ENCODE measurements at places on chromosomes 5 and 9.

- no peak for DNase-seq
These were observed 330.7 kb upstream of the DAB2 start for GRCh38 chr5:39755452-39755851.

- no peak for DNase-seq
These were observed 56.2 kb upstream of the ABCA1 start for GRCh38 chr9:104984121-104984520.

- no peak for DNase-seq
These were observed 689.4 kb upstream of the WWC1 start for GRCh38 chr5:167602067-167602466.

GRCh38 chr5:120365656-120366446, 98.2 kb upstream of the PRR16 start:
- DNase-seq = no peak

DNA sequence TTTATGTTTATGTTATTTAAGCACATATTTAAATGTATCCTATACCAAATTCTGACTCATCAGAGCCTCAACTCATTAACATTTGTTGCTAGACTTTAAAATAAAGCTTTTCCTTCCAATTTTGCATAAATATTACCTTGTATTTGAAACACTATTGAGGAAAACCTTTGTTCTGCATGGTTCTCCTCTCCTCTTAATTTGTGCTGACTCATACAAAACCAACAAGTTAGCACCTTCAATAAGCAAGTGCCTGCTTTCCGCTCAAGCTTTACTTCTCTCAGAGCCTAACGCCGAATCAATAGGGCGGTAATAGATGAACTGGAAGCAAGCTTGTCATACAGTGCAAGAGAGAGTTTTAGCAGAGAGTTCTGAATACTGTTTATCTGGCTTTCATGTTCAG, 7.9 kb downstream of the AMACR start:
- DNase-seq = no peak

DNA sequence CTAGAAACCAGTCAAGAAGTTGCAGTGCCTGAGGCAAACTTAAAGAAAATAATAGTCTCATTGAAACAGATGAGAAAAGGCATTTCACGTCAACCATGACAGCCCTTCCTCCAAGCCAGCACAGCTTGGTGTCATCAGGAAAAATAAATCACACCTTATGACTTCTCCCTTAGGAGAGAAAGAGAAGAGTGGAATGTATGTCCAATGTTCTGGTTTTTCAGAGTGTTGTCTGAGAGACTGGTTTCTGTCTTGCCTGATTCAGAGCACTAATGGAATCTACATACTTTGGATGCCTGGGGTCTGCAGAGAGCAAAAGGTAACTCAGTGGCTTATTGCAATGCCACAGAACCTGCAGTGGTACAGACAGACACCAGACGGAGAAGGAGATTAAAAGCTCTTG, 105.5 kb upstream of the PDE4D start:
- no peak for DNase-seq

DNA sequence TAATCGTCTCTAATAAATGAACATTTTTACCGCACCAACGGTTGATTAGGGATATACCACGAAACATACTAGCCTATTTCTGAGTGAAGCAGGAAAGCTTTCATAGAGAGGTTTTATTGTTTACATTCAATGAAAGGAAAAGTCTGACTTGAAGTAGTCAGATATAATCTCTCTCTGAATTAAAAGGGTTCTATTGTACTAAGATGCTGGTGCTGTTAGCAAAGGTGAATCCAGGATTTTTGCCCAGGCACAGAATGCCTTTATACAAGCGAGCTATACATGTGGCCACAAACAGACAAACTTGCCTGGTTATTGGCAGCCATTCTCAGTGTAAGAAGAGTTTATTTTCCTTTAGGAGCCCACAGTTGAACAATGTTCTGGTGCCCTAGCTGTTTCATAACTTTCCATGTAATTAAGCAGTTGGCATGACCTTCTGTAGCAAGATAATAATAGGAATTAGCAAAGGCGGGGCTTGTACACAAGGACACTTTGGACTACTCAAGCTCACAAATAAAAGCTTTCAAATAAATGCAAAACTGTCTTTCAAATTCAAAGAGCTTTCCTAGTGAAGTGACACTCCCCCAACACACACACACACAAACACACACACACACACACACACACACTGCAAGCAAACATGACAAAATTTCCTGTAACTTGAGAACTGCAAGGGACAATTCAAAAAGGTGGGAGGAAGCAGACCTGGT, 198.7 kb upstream of the MAP3K1 start:
- DNase-seq = no peak

DNA sequence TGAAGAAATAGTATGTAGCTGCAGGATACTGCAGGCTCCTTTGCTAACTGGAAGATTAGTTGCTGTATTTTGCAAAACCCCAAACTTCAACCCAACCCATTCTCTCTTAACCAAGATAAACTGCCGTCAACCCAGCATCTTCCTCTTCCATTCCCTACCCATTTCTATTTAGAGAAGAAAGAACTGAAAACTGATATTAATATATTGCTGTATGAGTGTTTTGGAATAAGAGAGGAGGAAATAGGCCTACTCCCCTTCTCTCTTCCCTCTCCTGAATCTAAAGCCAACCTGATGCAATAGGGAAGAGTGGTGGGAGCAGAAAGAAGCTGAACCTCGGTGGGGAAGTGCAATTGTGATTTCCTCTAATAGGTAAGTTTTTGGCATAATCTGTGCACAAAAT, 83.7 kb downstream of the TMEM215 start:
- DNase-seq = no peak

- DNase-seq = no peak
These were observed 24.5 kb upstream of the FOCAD start for GRCh38 chr9:20659474-20659967.

- DNase-seq = no peak
These were observed 131.7 kb downstream of the PSAT1 start for GRCh38 chr9:78428640-78429039.

DNA sequence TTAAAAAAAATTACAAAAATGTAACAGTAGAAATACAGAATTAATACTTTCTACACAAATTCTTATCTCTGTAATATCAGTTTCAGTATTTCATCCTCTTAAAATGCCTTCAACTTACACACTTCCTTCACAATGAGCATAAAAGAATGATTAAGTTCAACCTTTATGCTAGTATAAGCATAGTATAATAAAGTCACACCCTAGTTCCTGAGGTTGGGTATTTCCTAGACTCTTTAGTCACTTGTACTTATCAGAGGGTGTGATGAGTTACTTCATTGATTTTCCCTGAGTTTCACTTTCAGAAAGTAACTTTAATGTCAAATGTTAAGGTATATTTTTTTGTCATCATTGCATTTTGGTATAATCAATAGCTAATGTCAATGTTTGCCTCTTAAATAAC, 302.4 kb downstream of the PDE4D start:
- DNase-seq = no peak

DNA sequence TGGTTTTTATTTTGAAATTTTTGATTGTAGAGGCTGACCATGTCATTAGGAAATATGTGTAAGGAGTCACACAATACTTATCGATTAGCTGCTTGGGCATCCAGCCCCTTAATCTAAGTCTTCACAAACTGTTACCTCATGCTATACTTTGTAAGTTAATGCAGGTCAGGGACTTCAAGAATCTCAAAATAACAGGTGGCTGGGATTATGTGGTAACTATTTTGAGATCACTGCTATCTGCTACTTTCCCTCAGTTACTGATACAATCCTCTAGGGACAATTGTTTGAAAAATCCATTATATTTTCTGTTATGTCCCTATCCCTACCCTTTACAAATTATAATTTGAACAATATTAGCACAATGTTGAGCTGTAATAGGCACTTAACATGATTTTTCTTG, 21.7 kb downstream of the FTMT start:
- DNase-seq = no peak

DNA sequence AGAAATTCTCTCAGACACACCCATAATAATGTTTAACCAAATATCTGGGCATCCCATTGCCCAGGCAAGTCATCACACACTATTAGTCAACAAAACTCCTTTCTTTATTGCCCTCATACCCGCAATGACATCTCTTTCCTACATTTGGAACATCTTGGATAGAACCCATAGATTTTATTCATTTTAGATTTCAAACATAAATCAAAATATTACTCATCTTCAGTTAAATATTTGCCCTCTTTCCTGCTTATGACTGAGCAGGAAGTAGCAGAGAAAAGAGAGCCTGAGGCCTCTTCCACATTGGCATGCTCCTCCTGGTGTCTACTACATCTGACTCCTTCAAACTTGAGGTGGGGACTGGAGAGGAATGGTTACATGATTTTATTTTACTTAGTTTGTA, 592.0 kb downstream of the CHSY3 start:
- DNase-seq = no peak

DNA sequence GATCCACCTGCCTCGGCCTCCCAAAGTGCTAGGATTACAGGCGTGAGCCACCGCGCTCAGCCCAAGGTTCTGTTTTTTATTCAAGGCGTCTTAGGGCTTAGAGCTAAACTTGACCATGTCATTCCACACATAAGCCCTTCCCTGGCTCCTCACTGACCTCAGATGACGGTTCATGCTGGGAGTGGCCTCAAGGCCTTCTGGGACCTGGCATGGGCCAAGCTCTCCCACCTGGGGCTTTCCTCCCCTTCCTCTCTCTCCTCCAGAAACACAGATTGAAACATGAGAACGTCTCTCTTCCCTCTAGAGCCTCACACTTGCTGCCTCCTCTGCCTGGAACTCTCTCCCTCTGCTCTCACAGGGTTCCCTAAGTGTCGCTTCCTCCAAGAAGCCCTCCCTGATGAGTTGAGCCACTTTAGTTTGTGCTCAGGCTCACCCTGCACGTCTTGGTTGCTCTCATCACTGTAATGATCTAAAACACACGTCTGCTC, 155.6 kb upstream of the IER5L start:
- no peak for DNase-seq

GRCh38 chr5:178473854-178474253, 116.3 kb downstream of the COL23A1 start:
- DNase-seq = no peak

GRCh38 chr5:132204371-132205135, 23.1 kb downstream of the P4HA2 start:
- no peak for DNase-seq

Measured in NCI-H774 (cell line).